ENCODE measurements at places on chromosomes 6 and 20.

DNA sequence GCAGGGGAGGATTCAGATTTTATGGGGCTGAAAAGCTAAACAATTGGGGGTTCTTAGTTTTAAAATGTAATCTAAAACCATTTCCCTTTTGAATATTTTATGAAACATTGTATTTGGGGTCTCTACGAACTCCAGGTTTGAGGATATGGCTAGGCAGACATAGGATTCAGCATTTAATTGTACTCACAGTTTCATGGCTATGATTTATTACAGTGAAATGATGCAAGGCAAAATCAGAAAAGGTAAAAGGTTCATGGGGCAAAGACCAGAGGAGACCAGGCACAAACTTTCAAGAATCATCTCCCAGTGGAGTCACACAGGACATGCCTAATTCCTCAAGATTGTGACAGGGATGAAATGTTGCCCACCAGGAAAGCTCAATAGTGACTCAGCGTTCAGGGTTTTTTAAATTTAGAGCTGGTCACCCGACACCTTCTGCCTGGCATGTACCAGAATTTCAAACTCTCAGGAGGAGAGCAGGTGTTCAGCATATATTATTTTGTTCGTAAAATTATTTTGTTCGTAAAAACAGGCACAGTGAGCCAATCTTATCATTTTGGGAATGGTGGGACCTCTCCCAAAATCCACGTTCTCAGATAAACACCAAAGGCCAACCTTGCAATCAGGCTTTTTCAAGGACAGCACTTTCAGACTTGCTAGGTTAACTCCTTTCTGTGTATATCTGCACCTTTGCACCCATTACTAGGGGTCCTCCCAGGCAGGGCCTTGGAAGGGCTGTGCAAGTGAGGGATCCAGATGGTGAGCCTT lies 270.3 kb downstream of the NKAIN2 start:
- no peak for DNase-seq

GRCh38 chr20:11067359-11067758 lies 393.6 kb upstream of the JAG1 start:
- no peak for DNase-seq

- no peak for DNase-seq
These were observed 1.8 kb upstream of the MAP7 start for GRCh38 chr6:136552054-136552453.

DNA sequence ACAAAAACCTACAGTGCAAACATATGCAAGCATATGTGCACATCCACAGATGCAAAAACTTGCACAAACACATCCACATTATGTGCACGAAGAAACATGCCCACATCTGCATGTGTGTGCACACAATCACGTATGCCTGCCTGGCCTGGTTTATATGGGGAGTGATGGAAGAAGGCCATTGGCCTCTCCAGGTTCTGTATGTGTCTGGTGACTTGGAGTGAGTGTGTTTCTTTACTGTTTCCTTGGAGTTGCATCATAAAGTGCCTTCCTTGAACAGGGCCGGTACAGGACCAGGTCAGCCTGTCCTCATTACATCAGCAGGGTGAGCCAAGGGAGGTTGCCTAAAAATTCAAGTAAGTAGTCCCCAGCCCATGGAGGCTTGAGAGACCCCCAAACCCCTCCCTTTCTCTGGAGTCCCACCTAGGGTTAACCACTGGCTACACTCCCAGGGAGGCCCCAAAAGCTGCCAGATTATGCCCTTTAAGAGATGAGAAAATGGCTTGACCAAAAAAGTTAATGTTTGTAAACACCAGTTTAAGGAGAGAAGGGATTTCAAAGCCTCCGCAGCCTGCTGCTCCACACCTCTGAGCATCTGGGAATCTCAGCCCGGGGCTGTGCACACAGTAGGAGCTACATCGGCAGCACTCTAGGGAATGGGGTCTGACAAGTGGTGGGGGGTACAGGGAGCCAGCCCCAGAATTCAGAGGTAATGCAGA lies 140.8 kb downstream of the VEGFA start:
- no peak for DNase-seq

DNA sequence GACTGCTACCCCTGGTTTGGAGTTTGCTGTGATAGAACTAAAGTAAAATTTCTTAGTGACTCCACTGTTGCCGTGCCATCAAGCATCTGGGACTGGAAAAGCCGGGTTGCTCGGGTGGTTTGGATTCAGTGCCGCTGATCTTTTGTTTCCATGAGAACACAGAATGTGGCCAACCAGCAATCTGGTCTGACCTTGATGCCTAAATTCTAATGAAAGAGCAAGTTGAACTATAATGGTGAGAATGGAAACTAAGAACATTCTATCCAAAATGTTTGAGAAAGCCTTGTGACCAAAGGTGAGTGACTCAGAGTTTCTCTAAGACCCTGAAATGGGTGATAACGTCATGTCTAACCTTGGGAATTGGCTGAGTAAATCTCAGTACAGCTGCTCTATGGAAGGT lies 9.9 kb upstream of the PI16 start:
- no peak for DNase-seq

DNA sequence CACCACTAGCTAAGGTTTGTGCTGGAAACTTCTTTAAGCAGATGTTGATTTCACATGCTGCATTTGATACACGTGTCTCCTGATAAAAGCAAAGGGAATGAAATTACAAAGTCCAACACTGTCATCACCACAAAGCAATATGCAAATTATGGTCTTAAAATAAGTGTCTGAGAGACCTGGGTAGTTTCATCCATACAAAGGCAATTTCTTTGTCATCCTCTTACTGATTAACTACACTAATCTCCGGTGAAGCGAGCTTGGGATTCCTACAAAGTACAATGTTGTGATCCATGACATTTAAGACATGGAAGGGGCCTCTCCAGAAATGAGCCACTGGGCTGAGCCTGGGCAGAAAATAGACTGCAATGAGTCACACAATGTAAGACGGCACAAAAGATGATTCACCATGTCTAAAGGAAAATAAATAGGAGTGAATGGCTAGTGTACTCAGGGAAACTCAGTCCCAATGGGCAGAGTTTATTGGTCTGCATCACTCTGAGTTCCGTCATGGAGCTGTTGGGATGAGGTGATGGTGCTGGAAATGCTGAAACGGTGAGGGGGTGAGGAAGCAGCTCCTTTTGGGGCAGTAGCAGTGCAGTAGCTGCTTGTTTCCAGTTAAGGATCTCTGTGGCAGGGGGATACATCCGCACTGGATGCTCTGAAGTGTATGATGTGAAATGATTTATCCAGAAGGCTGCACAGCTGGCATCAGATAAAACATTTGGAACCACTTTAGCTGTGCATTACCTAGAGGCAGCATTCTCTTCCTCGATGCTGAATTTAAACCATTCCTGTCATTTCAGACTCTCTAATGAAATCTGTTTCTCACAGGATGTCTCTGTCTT lies 103.3 kb downstream of the IBTK start:
- DNase-seq, result peak; percentile 8

GRCh38 chr20:41426086-41426830 lies 59.6 kb upstream of the EMILIN3 start:
- no peak for DNase-seq

- DNase-seq, result no peak
These were observed 92.4 kb upstream of the EYS start for GRCh38 chr6:65799389-65799788.

DNA sequence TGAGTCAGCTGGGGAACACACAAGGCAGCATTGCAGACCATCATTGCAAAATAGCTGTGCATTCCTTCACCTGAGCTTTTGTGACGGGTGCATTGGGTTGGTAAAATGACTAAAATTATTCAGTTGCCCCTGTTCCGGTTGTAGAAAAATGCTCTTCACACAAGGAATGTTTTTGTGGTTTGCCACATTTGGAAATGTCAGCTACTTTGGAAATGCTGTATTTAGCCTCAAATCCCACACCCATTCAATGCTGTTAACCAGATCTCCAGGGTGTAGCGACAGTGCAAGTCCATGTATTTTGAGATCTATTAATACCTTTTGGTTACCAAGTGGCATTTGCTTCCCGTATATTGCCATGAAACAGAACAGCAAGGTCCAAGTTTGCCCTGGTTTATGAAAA lies 201.2 kb downstream of the FOXA2 start:
- no peak for DNase-seq

GRCh38 chr6:138226700-138227315 lies 8.5 kb upstream of the PBOV1 start:
- no peak for DNase-seq

- no peak for DNase-seq
These were observed 143.2 kb downstream of the CEBPB start for GRCh38 chr20:50333812-50334211.

- DNase-seq, result no peak
These were observed 98.6 kb upstream of the RNF24 start for GRCh38 chr20:4113615-4114603.

DNA sequence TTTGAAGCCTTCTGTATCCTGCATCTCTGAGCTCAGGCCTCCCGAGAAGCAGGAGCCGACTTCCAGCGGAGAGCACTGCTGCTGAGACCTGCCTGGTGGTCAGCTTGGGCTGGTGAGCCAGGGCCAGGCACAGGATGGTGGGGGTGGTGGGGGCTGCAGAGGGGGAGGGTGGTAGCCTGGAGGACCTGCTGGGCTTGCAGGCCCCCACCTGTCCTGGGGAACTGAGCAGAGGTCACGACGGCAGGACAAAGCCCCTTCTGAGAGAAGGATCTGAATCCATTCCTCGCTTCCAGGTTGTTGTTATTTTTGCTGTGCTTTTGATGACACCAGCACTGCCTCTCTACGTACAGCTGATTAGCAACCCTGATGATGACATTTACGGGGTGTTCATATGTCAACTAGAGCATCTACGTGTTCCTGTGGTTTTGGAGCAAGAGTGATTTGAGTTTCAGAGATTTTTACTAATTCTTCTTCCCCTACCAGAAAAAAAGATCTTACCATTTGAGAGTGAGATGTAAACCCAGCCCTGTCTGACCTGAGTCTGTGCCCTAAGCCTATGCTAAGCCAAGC lies 35.7 kb upstream of the CD93 start:
- DNase-seq, result no peak

- DNase-seq, result no peak
These were observed 286.6 kb downstream of the UBE3D start for GRCh38 chr6:82779041-82779440.

GRCh38 chr20:61977419-61977786 lies 88.3 kb downstream of the TAF4 start:
- no peak for DNase-seq

- DNase-seq, result no peak
These were observed 6.8 kb downstream of the RAB23 start for GRCh38 chr6:57215260-57215659.
